ENCODE measurements at places on chromosomes 13 and 19.

GRCh38 chr13:79803989-79804388 is 323.0 kb downstream of the NDFIP2 start:
- DNase-seq = no peak

DNA sequence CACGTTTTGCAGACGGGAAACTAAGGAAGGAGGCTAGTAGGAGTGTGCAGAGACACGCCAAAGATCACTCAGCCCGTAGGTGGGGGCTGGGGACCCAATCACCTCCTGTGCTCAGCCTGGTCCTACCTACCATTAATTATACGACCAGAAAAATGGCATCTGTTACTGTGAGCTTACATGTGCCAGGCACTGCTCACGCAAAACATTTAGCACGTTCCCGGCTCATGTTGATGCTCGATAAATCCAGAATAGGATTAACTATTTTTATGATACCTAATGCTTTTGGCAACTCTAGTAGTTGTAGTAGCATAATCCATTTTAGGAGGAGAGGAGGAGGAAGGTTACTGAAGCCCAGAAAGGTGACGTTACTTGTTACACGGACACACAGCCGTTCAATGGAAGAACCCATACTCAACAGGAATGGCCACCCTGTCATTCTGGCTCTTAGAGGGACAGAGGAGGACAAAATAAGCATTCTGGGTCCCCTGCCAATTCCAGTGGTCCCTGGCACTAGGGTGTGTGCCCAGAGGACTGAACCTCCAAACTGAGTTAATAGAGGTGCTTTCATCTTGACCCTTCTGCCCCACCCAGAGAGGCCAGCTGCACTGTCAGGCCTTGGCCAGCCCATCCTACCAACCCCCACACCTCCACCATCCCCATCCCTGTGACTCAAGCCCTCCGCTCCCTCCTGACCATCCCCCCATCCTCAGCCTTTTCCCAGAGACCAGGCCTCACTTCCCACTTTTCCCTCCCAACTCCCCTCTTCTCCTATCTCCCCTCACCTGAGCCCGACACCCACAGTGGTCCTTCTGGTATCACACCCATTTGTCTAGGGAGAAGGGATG is 5.0 kb upstream of the EML2 start:
- no peak for DNase-seq

DNA sequence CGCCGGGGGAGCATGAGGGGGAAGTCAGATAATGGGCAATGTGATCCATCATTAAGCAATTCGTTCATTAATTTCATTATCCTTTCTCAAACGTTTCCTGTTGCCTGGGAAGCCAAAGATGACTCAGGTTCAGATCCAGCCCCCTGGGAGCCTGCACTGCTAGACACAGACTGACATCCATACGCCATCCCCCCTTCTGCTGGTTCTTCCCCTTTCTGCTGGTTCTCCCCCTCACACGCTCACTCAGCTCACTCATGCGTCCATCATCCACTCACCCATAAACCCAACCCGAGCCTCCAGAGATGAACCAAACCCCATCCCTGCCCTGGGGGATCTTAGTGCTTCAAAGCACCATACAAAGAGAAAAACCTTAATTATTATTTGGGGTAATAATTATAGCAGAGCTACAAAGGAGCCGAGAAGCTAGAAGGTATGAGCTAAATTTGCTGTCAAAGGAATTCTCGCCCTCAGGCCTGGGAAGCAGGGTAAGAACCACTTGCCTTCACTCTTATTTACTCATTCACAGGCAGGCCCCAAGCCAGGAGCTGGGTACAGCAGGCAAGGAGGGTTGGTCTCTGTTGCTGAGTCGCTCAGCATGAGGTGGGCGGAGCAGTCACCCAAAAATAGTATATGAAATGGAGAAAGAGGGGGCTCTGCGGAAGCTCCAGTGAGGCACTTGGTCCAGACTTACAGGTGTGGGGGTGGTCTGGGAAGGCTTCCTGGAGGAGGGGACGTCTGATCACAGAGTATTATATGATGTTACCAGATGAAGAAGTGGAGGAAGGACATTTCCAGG is 7.0 kb upstream of the ZNF444 start:
- no peak for DNase-seq

DNA sequence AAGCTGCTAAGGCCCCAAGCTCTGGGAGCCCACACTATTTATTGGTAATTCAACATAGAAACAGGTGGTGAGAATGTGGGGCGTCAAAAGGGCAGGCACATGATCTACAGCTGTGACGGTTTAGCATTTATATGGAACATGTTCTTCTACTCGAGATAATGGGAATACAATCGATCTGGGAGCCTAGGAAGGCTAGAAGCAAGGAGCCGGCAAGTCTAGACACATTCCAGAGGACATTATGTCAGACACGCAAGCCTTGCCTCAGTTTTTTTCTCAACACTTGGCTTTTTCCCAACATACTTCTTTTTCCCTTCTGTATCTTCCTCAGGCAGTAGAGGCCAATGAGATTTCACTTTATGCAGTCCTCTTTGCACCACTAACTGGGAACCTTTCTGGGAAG is 315.7 kb upstream of the SLITRK5 start:
- no peak for DNase-seq

DNA sequence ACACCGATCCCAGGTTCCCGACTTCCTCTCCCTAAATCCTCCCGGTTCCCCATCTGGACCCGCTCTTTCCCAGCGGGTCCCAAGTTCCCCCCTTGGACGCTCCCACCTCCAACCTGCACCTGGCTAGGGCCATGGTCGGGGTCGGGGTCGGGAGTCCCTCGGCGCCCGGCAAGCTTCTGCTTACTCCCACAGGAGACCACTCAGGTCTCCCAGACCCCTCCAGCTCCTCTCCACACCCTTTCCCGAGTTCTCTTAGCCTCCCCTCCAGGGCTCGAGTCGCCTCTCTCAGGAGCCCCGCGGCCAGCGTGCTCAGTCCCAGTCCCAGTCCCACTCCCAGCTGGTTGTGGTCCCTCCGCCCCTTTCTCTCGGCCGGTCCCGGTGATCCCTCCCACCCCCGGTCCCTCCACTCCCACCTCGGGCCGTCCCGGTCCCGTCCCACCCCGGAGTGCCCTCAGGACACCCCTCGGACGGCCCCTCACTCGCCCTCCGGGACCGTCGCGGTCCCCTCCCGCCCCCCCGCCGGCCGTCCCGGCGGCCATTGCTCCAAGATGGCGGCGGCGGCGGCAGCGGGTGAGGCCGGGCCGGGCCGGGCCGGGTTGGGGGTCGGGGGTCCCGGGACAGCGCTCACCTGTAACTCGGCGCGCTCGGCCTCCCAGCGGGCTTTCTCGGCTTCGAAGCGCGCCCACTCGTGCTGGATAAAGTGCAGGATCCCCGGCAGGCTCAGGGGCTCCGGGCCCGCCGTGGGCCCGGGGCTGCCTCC is at the start of gene FKRP:
FKRP (plus strand) TSS at position 537 of the 760 bp plus-strand sequence. CDS start 9,394 bp downstream, outside the sequence.
- no peak for DNase-seq

DNA sequence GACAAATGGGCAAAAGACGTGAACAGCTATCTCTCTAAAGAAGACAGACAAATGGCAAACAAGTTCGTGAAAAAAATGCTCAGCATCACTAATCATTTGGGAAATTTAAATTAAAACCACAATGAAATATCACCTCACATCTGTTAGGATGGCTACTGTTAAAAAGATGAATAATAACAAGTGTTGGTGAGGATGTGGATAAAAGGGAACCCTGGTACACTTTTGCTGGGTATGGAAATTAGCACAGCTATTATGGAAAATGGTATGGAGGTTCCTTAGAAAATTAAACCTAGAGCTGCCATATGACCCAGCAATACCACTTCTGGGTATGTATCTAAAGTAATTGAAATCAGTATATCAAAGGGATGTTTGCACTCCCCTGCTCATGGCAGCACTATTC is 7.1 kb downstream of the CABP5 start:
- DNase-seq = no peak

- DNase-seq = no peak
These were observed 89.4 kb upstream of the RAP2A start for GRCh38 chr13:97344265-97345175.

GRCh38 chr13:37326334-37326733 is 220.9 kb upstream of the CSNK1A1L start:
- DNase-seq = no peak

DNA sequence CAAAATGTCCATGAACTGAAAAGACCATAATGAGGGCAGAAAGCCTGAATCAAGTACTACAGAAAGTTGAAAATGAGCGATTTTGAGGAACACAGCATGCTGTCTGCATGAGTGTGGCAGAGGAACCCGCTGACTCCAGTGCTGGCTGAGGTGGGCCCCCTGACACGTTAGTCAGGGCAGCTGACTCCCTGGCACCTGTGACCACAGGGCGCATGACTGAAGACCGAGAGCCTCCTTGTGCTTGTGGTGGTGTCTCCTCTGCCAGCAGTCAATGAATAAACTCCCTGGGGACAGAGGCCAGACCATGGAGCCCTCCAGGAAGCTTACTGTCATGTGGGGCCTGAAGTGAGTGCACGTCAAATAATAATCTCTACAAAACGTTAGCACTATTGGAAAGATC is 38.4 kb upstream of the VSTM2B start:
- no peak for DNase-seq

DNA sequence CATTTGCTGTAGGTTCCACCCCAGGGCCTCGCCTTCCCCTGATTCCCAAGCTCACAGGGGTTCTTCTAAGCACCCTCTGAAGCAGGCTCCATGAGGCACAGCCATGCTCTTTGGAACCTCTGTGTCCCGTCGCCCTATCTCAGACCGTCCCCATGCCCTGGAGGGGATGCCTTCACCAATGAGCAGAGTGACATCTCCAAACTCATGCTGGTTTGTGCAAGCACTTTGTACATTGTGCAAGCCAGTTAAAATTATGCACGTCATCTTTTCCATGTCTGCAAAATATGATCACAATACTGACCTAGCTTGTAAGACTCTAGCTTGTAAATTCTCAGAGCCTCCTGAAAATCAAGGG is 46.5 kb upstream of the RAP2A start:
- DNase-seq = no peak

DNA sequence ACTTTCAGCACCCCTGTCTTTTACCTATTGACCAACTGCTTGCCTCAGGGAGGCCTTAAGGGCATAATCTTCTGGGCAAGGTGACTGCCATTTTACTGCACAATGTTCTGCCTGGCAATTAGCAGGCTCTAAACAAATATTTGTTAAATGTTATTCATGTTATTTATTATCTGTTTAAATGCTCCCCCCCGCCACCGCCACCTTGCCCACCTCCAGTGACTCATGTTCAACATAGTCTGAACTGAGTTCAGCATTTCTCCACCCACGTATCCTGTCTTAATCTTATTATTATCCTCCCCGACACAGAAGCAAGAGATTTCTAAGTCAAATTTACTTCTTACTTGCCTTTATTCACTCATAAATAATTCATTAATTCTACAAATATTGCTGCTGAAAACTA is 144.8 kb downstream of the LIG4 start:
- no peak for DNase-seq

DNA sequence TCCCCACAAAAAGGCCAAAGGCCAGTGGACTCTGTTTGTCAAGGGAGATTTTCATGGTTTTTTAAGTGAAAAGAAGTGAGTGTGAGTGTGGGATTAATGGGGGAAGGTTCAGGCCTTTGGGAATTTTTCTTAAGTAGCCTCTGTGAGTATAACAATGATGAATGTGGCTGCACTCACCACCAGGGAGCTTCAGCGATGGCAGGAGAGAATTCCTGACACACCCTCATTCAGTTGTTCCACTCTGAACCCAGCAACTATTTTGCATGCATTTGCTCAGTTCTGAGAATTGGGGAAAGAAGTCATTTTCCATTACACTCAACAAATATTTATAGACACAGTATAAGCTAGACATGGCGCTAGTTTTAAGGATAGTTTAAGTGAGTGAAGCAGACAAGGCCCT is 117.9 kb downstream of the CCNA1 start:
- no peak for DNase-seq

DNA sequence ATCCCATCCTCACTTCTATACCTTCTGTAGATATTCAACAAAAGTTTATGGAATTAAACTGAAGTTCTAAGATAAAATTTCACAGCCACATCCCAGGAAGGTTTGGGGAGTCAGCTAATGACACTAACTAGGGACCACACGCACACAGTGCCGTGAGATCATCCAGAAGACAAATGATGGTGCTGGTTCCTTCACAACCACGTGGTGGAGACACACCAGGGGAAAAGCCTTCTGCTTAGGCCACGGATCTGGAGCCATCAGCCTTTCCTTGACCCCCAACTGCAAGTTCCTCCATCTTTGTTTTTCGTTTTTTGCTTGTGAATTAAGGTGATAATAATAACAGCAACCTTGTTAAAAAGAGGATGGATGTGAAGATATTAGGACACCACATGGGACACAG is 241.6 kb upstream of the MAB21L1 start:
- DNase-seq = no peak

DNA sequence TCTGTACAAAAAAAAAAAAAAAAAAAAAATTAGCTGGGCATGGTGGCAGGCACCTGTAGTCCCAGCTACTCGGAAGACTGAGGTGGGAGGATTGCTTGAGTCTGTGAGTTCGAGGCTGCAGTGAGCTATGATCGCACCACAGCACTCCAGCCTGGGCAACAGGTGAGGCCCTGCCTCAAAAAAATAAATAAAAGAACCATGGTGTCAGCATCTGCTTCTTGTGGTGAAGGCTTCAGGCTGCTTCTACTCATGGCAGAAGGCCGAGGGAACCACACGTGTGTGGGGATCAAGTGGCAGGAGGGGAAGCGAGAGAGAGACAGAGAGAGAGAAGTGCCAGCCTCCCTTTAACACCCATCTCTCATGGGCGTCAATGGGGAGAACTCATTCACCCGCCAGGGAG is 13.5 kb downstream of the BCL3 start:
- DNase-seq = no peak

DNA sequence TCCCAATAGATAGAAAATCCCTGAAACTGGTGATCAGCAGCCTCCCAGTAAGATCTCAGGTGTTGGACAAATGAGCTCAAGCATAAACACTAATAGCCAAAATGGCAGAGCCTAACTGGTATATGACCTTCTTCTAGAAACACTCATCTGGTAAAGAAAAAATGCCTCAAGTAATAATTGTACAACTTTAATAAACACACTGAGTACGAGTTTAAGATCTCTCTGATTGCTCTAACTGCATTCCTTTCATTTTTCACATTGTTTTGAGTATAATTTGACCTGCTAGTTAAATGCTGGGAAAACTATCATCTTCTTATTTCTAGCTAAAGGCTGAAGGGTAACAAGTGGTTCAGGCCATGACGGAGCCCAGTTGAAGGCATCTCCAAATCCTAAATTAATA is 2009.5 kb upstream of the PCDH20 start:
- DNase-seq = no peak

DNA sequence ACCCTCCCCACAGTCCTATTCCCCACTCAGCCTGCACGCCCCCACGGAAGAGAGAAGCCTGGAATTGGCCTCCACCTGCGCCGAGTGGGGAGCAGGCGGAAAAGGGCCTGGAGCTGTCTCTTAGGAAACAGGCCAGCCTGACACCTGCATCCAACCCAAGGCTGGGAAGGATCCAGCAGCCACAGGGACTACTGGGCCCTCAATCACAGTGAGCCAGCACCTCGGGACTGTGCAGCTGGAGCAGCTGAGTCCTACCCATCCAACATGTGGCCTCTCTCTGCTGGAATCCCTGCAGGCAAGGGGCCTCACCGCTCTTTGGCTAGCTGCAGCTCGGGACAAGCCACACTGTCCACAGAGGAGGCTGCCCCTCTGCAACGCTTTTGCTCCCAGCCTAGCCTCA is 8.3 kb upstream of the EPHX3 start:
- DNase-seq = no peak

GRCh38 chr13:24292481-24292880 is 16.9 kb upstream of the C1QTNF9 start:
- no peak for DNase-seq

GRCh38 chr19:18044825-18045304 is 36.9 kb downstream of the ARRDC2 start:
- peak; percentile 81 for DNase-seq

Data from stimulated activated CD8-positive, alpha-beta memory T cell treated with anti-CD3 and anti-CD28 coated beads, Interleukin-7, amount 100 ng/mL, for 24 hours (primary cell).